ENCODE measurements at places on chromosomes 6 and 20.

DNA sequence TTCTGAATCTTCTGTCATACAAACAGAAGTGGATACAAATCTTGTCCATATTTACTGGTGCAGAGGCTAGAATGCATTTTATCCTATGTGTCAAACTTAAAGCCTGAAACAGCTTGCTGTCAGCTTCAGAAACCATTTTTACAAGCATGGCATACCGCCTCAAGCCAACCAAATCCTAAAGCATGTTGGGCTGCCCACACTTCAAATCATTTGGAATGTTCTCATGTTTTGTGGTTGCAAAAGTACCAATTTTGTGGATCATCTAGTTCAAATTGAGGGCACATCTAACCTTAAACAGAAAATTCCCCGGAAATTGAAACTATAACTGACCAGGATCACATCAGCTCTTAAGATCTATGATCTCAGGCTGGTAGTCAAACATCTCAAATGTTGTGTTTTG is 3.2 kb downstream of the GPR63 start:
- no peak for DNase-seq

DNA sequence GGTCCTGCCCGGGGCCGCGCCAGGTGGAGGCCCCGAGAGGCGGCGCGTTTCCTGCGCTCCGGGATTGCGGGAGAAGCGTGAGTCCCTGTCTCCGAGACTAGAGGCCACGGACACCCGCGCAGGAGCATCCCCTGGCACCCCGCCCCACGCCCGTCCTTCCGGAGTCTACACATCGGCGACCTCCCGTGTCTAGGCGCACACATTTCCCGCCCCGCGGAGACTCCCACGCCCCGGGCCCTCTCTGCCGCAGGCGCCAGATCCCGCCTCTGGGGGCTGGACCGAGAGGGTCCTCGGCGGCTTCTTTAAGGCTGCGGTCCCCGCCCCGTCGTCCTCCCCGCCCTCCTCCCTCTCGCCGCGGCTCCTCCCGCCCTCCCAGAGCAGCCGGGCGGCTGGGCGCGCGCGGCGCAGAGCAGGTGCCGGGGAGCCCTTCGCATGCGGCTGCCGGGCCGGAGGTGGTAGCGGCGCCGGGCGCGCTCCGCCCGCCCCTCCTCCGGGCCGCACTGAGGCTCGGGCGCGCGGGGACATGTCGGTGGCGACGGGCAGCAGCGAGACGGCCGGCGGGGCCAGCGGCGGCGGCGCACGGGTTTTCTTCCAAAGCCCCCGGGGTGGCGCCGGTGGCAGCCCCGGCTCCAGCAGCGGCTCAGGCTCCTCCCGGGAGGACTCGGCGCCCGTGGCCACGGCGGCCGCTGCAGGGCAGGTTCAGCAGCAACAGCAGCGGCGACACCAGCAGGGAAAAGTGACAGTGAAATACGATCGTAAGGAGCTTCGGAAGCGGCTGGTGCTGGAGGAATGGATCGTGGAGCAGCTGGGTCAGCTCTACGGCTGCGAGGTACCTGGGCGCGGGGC is at the start of gene PPP1R14C:
TSS of gene PPP1R14C (plus strand) at position 375 of the 846 bp plus-strand sequence. CDS start at position 524, 149 bp downstream.
- peak; percentile 22 for DNase-seq

- no peak for DNase-seq
Measured at GRCh38 chr6:144262470-144263369, 22.4 kb upstream of the UTRN start.

DNA sequence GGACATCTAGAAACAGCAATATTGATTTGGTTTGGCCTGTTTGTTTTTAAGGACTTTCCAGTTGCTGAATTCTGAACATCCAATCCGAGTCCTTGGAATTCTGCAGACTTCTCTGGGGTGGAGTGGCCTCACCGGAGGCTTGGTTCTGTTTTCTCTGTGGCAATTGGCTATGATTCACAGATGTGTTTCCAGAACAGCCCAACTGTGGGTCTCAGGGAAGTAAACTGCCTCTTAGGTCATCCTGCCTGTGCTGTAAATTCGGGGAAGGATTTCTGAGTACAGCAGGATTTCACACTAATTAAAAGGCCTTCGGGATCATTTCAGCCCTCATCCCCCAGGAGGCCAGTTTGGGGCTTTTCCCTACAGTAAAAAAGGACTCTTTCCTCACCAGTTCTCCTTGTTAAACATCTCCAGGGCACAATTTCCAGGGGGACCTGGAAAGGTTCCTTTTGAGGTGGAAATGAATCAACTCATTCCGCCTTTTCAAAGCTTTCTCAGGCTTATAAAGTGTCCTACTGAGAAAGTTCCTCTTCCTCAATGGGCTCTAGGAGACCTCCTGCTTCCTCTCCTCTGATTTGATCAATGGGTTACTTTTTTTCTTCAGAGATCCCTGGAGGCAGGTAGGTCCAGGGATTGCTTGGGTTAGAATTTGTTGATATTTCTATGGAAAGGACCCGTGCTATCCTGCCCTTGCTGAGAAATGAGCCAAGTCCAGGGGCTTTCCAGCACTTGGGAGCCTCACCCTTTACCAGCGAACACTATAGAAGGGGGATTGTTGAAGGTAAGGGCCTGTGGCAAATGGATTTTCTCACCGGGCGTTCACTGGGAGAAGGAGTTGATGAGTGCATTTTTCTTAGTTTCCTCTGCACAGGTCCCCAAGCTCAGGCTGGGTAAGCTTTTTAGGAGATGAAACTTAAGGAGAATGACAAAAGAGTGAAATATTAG is 114.6 kb downstream of the CLIC5 start:
- no peak for DNase-seq

- DNase-seq = no peak
Measured at GRCh38 chr6:139941826-139942225, 567.4 kb upstream of the CITED2 start.

DNA sequence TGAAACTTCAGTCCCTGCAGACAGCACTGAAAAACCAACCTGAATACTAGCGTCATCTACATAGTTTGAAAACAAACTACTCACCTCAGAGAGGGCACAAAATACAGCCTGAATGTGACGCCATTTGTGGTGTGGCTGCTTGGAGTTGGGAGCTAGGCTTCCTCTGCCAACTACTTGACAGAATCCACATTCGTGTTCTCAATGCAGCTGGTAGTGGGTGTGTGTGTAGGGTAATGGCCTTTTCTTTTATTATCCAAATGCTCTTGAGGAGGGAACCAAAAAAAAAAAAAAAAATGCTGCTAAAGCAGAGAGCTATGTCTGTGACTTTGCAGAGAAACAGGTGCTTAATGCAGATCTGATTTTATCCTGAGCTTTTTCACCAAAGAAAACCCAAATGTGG is 207.8 kb downstream of the OTOR start:
- no peak for DNase-seq

DNA sequence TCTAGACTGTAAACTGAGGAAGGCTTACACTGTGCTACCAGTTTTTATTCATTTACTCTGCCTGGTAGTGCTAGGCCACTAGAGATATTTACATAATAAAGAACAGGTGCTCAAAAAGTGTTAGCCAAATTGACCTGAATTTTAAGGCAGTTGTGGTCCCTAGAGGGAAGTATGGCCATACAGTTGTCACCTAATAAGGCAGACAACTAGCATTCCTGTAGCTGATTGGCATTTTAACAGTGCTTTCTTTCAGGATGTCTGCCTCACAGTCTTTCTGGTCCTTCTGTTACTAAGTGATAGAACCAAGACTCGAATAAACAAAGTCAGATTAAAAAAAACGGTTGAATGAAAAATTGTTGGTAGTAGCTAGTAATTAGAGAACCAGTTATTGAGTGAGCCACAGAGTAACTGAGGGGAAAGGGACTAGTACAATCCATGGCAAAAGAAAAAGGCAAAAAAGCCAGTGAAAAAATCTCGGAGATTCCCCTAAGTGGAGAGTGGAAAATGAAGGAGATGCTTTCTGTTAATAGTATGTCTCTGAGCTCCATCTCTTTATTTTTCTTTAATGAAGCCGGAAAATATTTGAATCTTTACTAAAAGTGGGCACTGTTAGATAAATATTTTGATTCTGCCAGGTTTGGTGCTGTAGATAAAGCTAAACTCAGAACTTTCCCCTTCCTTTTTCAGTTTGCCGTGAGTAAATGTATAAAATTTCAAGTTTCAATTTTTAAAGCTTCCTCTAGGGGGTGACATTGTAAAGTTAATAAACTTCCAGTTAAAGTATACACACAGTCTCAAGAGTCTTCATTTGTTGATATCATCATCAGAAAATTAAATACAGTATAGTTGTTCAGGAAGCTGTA is 9.1 kb downstream of the VTA1 start:
- DNase-seq = no peak

DNA sequence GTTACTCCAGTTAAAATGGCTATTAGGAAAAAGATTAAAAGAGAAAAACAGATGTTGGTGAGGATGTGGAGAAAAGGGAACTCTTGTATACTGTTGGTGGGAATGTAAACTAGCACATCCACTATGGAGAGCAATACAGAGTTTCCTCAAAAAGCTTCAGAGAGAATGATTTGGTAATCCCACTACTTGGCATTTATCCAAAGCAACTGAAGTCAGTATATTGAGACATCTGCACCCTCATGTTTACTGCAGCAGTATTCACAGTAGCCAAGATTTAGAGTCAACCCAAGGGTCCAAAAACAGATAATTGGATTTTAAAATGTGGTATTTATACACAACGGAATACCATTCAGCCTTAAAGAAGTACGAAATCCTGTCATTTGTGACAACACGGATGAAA is 469.5 kb downstream of the QKI start:
- no peak for DNase-seq

DNA sequence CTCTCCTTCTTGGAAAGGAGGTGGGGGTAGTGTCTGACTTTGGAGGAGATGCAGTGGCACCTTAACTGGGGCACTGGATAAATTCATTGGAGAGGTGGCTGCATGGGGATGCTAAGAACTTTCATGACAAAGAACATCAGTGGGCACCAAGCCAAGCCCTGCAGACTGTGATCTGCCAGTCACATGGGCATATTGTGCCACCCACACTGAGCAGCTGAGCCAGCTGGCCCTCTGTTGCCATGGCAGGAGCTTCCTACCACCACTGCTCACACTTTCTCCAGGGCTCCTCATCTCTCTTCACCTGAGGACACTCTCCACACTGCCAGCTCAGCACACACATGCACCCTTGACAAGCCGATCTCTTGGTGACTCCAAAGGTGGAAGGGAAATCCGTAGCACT is 715.6 kb downstream of the QKI start:
- DNase-seq = no peak

DNA sequence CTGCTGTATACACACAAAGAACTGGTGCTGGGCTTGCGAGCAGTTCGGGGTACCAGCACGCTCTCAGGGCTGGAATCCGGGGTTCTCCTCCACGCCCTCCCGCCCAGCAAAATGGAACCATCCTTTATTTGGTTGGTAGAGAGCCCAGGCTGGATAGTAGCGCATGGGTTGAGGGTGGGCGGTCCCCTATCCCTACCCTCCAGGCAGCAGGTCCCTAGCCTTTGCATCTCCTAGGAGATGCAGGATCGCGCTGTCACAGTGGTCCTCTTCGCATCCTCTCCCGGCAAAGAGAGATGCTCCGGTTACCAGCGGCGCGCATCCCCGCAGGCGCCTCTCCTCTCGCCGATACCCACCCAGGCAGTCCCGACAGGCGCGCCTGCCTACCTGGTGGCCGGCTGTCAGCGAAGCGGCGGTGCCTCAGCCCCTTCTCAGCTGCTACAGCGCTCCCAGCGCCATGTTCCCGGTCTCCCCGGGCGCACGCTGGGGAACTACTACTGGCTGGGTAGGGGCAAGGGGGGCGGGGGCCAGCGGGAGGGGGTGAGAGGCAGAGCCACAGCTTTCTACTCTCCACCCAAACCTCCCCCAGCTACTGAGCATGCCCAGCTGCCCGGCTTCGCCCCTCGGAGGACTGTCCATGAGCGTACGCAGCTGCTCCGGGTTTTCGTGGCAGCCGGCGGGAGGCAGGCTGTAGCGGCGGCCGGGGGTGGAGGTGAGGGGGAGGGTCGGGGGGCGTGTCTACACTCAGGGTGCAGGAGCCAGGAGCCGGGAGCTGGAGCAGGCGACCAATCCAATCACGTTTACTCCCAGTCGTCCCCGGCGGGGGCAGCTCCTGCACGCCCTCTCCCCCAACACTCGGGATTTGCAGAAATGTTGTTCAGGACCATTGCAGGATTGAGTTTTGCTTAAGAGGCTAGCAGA is at the start of gene PAK5:
TSS of gene PAK5 (minus strand) at position 699 of the 918 bp plus-strand sequence. CDS start 194,748 bp downstream, outside the sequence.
- no peak for DNase-seq

GRCh38 chr20:50317116-50317515 is 126.5 kb downstream of the CEBPB start:
- DNase-seq = no peak

- no peak for DNase-seq
Measured at GRCh38 chr6:105624021-105624420, 221.1 kb upstream of the PREP start.

- DNase-seq = peak; percentile 34
Measured at GRCh38 chr20:4726710-4727397, 5.1 kb downstream of the PRND start.

DNA sequence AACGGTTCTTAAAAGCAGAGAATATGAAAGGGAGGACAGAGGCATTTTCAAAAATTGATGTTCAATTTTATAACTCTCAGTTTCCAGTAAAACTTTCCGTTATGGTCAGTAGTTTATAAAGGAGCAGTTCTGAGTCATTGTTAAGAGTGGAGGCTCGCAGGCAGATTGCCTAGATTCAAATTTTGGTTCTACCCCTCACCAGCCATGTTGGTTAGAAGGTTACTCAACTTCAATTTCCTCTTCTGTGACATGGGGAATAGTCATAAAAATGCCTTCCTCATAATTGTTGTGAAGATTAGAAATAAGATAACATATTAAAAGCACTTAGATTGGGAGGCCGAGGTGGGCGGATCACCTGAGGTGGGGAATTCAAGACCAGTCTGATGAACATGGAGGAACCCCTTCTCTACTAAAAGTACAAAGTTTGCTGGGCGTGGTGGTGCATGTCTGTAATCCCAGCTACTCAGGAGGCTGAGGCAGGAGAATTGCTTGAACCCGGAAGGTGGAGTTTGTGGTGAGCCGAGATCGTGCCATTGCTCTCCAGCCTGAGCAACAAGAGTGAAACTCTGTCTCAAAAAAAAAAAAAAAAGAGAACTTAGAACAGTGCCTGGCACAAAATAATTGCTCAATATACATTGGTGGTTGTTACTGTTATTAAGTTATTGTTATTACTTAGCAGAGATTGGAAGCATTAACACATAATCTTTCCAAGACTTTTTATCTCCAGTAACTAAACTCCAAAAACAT is 348.9 kb downstream of the NRN1 start:
- DNase-seq = no peak

GRCh38 chr6:97288188-97288587 is 5.2 kb upstream of the MMS22L start:
- no peak for DNase-seq

DNA sequence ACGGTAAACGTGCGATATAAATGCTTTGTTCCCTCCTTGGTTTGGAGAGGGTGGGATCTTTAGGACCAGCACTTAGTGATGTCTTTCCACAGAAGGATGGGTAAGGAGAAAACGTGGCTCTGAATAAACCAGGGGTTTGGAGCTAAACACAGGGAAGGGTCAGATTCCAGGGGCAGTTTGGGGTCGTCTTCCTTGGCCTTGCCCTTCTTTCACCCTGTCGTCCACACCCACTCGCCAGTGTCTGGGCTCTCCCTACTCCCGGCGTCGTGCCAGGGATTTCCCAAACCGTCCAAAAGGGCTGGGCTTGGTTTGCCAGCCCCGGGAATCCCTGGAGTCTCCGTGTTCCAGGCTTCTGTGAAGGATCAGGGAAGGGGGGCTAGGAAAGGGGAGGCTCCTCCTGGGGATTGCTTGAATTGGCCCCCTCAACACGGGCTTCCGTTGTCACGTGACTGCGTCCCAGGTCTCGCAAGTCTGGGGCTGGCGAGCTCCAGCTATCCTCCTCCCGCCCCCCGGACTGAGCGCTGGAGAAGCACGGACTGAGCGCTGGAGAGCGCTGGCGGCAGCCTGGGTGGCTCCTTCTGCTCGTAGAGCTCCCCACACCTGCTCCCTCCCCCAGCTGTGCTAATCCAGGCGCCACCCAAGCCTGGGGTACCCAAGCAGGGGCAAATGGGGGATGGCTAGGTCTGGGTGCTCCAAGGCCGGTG is 9.4 kb upstream of the ARMC12 start:
- DNase-seq = peak; percentile 53

GRCh38 chr20:51419646-51420045 is 122.9 kb downstream of the NFATC2 start:
- no peak for DNase-seq
